NCI-H1436 treated with DMSO at 0.1 percent for 48 hours (cell line): ENCODE measurements at places on chromosomes 1 and 21.

GRCh38 chr1:97621955-97622354 is 298.9 kb downstream of the DPYD start:
- DNase-seq = no peak

GRCh38 chr1:23156940-23157339 is 11.7 kb downstream of the LUZP1 start:
- DNase-seq = no peak

DNA sequence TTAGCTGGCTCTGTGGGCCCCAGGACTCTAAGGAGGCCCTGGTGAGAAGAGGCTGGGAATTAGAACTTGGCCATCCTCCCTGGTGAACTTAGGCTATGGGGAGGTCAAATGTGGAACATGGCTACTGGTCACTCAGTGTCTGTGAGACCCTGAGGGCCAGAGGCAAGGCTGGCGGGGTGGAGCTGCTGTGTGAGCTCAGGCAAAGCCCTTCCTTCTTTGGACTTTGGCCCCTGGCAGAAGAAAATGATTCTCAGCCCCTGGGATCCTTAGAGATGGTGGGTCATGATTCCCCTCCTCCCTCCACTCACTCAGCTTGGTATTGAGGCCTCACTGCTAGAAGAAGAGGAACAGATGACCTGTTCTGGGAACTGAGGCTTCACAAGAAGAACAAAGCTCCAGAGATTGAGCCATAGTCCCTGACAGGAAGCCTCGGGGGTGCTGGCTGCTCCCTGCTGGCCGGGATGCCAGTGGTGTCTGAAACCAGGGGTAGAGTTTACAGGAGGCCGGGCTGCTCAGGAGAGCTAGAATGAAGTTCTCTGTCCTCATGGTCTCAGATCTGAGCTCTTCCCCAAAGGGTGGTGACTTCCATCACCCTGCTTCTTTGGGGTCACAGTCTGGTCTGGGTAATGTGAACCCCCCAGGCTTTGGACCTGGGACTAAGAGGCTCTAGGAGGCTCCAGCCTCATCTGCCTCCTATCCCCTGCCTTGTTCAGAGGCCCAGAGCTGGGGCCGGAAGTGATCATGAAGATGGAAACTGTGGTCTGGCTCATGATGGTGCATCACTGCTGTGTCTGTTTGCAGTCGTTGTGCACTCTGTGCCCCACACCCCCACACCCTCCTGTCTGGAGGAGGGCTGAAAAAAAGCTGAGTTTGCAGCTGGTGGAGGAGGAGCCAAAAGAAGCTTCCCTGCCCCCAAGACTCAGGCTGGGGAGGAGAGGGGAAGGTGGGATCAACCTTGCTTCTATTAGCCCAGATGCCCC is 905 bp downstream of the BTBD19 start:
- no peak for DNase-seq

GRCh38 chr1:11373895-11374747 is 101.1 kb downstream of the UBIAD1 start:
- no peak for DNase-seq

DNA sequence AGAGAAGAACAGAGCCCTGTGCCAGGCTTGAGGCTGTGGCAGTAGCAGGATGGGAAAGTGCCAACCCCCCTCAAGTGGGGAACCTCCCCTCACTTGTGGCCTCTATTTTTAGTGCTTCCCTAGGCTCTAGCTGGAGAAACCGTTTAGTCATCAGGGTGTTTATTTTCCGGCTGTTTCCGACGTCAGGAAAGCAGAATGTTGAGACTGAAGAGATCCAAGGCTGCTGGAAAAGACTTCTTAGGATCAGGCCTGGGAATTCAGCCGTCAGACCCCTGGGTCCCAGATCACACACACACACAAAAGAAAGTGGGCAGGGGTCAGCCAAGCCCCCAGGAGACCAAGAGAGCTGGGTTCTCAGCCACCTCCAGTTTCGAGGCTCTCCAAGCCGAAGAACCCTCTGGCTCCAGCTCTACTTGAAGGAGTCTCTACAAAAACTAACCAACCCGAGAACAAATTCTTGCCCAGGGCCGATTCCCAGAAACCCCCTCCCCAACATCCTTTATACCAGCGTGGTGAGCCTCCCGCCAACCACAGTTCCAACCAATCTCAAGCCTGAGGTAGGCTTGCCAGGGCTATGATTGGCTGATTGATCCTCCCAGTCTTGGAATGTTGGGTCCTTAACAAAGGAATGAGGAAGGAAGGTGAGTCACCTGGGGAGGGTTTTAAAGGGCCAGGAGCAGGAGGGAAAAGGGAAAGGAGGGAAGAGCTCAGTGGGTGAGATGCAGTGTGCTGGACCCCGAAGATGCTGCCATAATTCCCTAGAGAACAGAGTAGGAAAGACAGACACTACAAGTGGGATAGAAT is 2.5 kb upstream of the MEF2D start:
- DNase-seq = no peak
